ENCODE measurements at places on chromosomes 3 and 15. TPM values are rescaled to one million over a fixed set of nuclear protein-coding genes. Genes with fewer than 3 reads are reported as not detected.
A peak's percentile ranks its signal among the peaks of the same experiment; 100 is the strongest.

- DNase-seq = no peak
Measured at GRCh38 chr15:76337696-76338485, 1.3 kb downstream of the ISL2 start.

- DNase-seq = no peak
Measured at GRCh38 chr3:37214076-37214475, 39.7 kb upstream of the LRRFIP2 start.

- DNase-seq = peak; percentile 50
Measured at GRCh38 chr15:67884514-67885174, 44.8 kb upstream of the RNU6-1 start.

- DNase-seq = no peak
Measured at GRCh38 chr3:8856071-8856470, 86.7 kb upstream of the OXTR start.

GRCh38 chr3:58333206-58334012, 717 bp downstream of the PXK start:
- peak; percentile 33 for DNase-seq

DNA sequence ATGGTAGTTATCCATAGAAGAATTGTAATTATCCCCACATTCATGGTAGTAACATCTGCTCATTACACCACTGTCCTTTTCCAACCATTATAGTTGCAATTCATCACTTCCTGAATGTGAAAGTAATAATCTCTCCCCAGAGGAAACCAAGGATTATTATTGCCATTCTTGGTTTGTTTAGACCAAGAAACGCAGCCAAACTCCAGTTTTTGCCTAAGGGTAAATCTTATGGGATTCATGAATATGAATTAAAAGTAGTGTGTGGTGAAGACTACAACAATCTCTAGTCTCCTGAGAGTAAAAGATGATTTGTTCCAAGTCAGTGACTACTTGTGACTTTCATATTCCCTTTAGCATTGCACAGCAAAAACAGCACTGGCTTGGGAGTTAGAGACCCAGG, 45.7 kb upstream of the ABI3BP start:
- DNase-seq = no peak

DNA sequence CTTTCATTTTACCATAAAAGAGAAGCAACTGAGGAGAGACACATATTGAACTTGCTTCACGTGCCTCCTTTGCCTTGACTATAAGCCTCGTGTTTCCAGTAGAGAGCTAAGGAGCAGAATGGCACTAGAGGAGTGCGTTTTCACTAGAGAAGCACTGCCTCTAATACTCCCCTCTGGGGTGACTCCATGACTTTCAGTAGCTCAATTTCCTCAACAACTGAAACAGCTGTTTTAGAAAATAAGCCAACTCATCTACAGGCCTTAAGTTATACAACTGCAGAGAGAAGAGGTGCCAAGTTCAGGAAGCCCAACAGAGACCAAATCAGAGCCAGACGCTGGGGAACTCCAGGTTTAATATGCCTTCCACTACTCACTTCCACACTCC, 1.9 kb downstream of the UBP1 start:
- DNase-seq = peak; percentile 20

DNA sequence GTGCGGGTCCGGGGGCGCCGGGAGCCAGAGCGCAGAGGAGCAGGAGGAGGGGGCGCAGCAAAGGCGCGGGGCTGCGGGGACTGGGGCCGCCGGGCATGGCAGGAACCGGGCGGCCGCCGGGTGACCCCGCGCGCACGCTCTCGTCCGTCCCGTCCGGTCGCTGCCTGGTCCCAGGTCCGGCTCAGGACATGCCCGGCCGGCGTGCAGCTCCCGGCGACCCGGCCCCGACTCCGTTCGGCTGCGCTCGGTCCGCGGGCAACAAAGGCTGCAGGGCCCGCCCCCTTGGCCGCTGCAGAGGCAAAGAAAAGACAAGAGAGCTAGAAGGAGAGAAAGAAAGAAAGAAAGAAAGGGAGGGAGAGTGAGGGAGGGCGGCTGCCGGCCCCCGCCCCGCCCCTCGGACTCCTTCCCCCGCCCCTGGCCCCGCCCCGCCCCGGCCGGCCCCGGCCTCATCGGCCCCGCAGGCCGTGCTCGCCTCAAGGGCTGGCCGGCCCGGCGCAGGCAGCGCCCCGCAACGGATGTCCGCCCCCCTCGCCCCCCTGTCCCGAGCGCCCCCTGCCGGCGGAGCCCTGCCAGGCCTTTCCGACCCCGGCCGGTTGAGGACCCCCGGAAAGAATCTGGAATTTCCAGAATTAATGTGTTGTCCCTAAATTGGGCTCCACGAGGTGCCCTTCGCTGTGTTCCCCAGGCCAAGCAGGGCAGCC, at the start of gene ADAMTS7:
Gene ADAMTS7, minus strand, starts transcription at position 341 of the 701 bp plus-strand sequence. Its CDS starts 244 bp downstream, at position 97.
- DNase-seq = peak; percentile 61

- peak; percentile 13 for DNase-seq
Measured at GRCh38 chr15:63942486-63943365, 103.6 kb downstream of the DAPK2 start.

DNA sequence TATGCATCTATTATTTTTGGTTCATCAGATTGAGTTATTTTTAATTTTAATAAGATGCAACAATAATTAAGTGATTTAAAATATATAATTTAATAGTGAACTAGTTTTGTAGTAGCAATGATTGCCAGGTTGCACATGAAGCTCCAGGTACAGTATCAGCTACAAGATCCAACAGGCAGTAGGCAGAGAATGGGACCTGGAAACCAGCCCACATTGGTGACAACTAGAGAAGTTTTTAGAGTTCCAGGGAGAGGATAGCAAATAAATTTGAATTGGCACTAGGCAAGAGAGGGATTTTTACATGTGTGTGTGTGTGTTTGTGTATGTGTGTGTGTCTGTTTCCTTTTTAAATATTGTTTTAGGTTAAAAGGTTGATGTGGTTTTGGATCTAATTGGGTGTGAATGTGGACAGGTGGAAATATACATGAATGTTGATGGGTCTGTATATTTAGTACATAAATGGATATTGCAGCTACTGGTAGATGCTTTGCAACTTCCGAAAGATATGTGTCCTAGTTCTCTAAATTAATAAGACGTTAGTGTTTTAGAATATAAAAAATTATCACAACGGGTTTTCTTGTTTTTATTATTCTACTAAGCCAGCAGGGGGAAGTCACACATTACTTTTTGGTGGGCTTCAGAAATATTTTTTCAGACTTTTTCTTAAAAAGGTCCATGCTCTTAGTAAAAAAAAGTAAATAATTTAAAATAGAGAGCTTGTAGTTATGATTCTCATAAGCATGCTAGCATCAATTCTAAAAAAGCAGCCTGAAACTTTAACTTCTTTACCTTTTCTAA, 110.1 kb upstream of the GBE1 start:
- no peak for DNase-seq

The PPIP5K1 gene
- 4.5 TPM for total RNA-seq

The ARPP21 gene
- not detected for total RNA-seq

The MBNL1 gene
- total RNA-seq = 89.0 TPM

The XCR1 gene
- total RNA-seq = not detected

The PRSS50 gene
- not detected for total RNA-seq

The BOC gene
- total RNA-seq = 0.49 TPM

The SLC7A14 gene
- not detected for total RNA-seq

The ABHD17C gene
- total RNA-seq = 7.5 TPM

Measured in Caki2 (cell line).